ENCODE measurements at places on chromosomes 6 and 20.
A peak's percentile ranks its signal among the peaks of the same experiment; 100 is the strongest.

DNA sequence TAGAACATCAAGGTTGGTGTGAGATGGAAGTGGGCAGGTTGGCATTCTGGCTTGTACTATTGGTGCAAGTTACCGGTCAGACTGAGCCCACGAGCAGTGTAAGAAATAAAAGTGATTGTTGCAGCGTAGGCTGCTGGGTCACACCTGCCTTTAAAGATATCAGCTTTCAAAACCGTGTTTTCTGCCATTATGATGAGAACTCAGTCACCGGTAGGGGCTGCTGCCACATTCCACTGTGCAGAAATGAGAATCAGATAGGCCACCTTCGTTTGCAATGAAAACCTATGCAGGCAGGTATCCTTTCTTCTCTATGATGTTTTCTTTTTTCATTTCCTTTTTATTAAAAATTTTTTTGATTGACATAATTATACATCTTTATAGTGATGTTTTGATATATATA, 168.5 kb downstream of the MYLK4 start:
- DNase-seq, result no peak

GRCh38 chr20:50286174-50286511, 95.5 kb downstream of the CEBPB start:
- DNase-seq, result no peak

- DNase-seq, result no peak
These were observed 307.4 kb downstream of the EYA4 start for GRCh38 chr6:133548423-133549159.

DNA sequence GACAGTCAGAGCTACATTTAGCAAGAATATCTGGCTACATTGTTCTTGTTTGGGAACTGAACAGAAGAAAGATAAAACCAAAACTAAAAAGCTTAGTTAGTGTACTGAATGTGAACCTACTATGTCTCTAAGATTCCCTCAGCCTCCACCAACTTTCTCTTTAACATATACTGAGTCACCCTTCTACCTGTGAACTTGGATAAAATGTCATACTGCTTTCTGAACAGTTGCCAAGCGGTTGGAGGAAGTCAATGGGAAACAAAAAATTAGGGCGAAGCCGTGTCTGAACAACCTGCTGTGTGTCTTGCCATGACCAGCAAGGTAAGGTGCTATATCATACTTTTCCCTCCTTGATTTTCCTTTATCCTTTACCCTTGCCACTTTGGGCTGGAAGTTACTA, 243.5 kb downstream of the BTBD9 start:
- DNase-seq, result peak; percentile 39

GRCh38 chr6:84428300-84428907, 201.0 kb upstream of the CEP162 start:
- DNase-seq, result no peak

GRCh38 chr20:35661908-35662307, 2.8 kb downstream of the CPNE1 start:
- no peak for DNase-seq

GRCh38 chr6:125792172-125792571, 1.4 kb downstream of the NCOA7 start:
- no peak for DNase-seq
